ENCODE measurements at places on chromosomes 7 and 10.

DNA sequence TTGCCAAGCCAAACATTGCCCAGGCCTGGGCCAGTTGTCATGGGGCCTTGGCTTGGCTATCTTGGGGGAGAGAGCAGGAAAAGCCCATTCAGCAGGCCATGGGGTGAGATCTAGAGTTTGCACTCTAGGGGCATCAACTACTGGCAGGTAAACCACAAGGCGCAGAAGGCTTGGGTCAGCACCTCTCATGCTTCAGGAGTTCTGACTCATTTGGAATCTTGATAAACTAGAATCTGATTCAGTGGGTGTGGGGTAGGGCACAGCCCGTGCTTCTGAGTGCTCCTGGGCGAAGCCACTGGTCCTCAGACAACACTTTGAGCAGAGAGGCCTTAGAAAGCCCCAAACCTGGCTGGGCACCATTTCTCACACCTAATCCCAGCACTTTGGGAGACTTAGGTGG lies 81.1 kb downstream of the RGS10 start:
- peaks cover 3% of the 10 kb centered on the region for H3K36me3 ChIP-seq
- H3K4me3 ChIP-seq: peak overlapping the region; percentile 31
- no peaks in the 10 kb centered on the region for H3K4me1 ChIP-seq
- no peak for DNase-seq

GRCh38 chr10:78371136-78371535 lies 337.5 kb downstream of the RPS24 start:
- no peak overlapping the region for H3K4me3 ChIP-seq
- peaks cover 30% of the 10 kb centered on the region for H3K27me3 ChIP-seq
- DNase-seq: no peak
- no peaks in the 10 kb centered on the region for H3K36me3 ChIP-seq
- H3K27ac ChIP-seq: no peak overlapping the region

GRCh38 chr10:101995451-101996063 lies 60.4 kb downstream of the ARMH3 start:
- H3K4me1 ChIP-seq: peaks cover 13% of the 10 kb centered on the region
- no peaks in the 10 kb centered on the region for H3K27me3 ChIP-seq
- no peak overlapping the region for H3K4me3 ChIP-seq
- no peak for DNase-seq

GRCh38 chr7:4166340-4166739 lies 515.8 kb upstream of the FOXK1 start:
- H3K27ac ChIP-seq: no peak overlapping the region
- no peaks in the 10 kb centered on the region for H3K36me3 ChIP-seq
- H3K27me3 ChIP-seq: no peaks in the 10 kb centered on the region
- H3K4me1 ChIP-seq: peaks cover 17% of the 10 kb centered on the region
- no peak overlapping the region for H3K4me3 ChIP-seq

GRCh38 chr7:151968357-151968756 lies 12.1 kb downstream of the GALNTL5 start:
- no peak overlapping the region for H3K4me3 ChIP-seq
- no peaks in the 10 kb centered on the region for H3K36me3 ChIP-seq
- no peak overlapping the region for H3K27ac ChIP-seq
- DNase-seq: no peak

DNA sequence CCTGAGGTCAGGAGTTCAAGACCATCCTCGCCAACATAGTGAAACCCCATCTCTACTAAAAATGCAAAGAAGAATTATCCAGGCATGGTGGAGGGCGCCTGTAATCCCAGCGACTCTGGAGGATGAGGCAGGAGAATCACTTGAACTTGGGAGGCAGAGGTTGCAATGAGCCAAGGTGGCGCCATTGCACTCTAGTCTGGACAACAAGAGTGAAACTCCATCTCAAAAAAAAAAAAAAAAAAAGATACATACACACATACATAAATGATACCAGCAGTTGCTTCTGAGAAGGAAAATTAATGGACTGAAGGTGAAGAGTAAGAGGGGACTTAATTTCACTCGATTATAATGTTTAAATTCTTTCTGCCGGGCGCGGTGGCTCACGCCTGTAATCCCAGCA lies 40.2 kb upstream of the PAX2 start:
- no peaks in the 10 kb centered on the region for H3K36me3 ChIP-seq
- H3K27me3 ChIP-seq: peaks cover 59% of the 10 kb centered on the region
- no peak overlapping the region for H3K4me3 ChIP-seq
- no peak for DNase-seq
- peaks cover 5% of the 10 kb centered on the region for H3K4me1 ChIP-seq
- H3K27ac ChIP-seq: no peak overlapping the region

- no peak for DNase-seq
- no peak overlapping the region for H3K27ac ChIP-seq
- no peak overlapping the region for H3K4me3 ChIP-seq
- H3K4me1 ChIP-seq: no peaks in the 10 kb centered on the region
These were observed 21.8 kb downstream of the DPYSL4 start for GRCh38 chr10:132208462-132209050.

- H3K4me3 ChIP-seq: peak overlapping the region; percentile 68
- H3K36me3 ChIP-seq: no peaks in the 10 kb centered on the region
- no peak for DNase-seq
These were observed 1.3 kb upstream of the DGKI start for GRCh38 chr7:137848095-137848494.

GRCh38 chr7:29146888-29147609 lies 712 bp upstream of the CPVL start:
- H3K4me3 ChIP-seq: peak overlapping the region; percentile 97
- no peak for DNase-seq
- H3K27me3 ChIP-seq: peaks cover 40% of the 10 kb centered on the region
- peaks cover 14% of the 10 kb centered on the region for H3K4me1 ChIP-seq
- no peaks in the 10 kb centered on the region for H3K36me3 ChIP-seq

GRCh38 chr10:61837755-61838171 lies 63.7 kb upstream of the ARID5B start:
- no peaks in the 10 kb centered on the region for H3K36me3 ChIP-seq
- H3K27me3 ChIP-seq: no peaks in the 10 kb centered on the region
- peaks cover 40% of the 10 kb centered on the region for H3K4me1 ChIP-seq
- peak overlapping the region; percentile 91 for H3K27ac ChIP-seq
- H3K4me3 ChIP-seq: peak overlapping the region; percentile 69
- DNase-seq: no peak

GRCh38 chr7:72321081-72321480 lies 91.1 kb downstream of the CALN1 start:
- H3K36me3 ChIP-seq: no peaks in the 10 kb centered on the region
- no peaks in the 10 kb centered on the region for H3K4me1 ChIP-seq
- H3K4me3 ChIP-seq: no peak overlapping the region
- no peak for DNase-seq

- peaks cover 3% of the 10 kb centered on the region for H3K36me3 ChIP-seq
- H3K4me1 ChIP-seq: peaks cover 49% of the 10 kb centered on the region
- no peak overlapping the region for H3K27ac ChIP-seq
- H3K27me3 ChIP-seq: peaks cover 9% of the 10 kb centered on the region
- H3K4me3 ChIP-seq: no peak overlapping the region
These were observed 5.1 kb downstream of the ZCCHC24 start for GRCh38 chr10:79440281-79440680.

- no peak overlapping the region for H3K27ac ChIP-seq
- H3K4me1 ChIP-seq: no peaks in the 10 kb centered on the region
- no peak overlapping the region for H3K4me3 ChIP-seq
- H3K27me3 ChIP-seq: peaks cover 9% of the 10 kb centered on the region
- H3K36me3 ChIP-seq: no peaks in the 10 kb centered on the region
- no peak for DNase-seq
These were observed 6.6 kb upstream of the PITRM1 start for GRCh38 chr10:3179174-3179573.

GRCh38 chr7:158355456-158356065 lies 232.1 kb downstream of the PTPRN2 start:
- DNase-seq: peak; percentile 49
- no peak overlapping the region for H3K4me3 ChIP-seq
- peaks cover 45% of the 10 kb centered on the region for H3K27me3 ChIP-seq
- no peak overlapping the region for H3K27ac ChIP-seq

- DNase-seq: peak; percentile 70
- H3K27me3 ChIP-seq: peaks cover 37% of the 10 kb centered on the region
- H3K27ac ChIP-seq: peak overlapping the region; percentile 5
- H3K36me3 ChIP-seq: peaks cover 3% of the 10 kb centered on the region
- H3K4me1 ChIP-seq: peaks cover 15% of the 10 kb centered on the region
- H3K4me3 ChIP-seq: peak overlapping the region; percentile 67
These were observed 13.6 kb downstream of the GPRIN2 start for GRCh38 chr10:46542567-46543465.

DNA sequence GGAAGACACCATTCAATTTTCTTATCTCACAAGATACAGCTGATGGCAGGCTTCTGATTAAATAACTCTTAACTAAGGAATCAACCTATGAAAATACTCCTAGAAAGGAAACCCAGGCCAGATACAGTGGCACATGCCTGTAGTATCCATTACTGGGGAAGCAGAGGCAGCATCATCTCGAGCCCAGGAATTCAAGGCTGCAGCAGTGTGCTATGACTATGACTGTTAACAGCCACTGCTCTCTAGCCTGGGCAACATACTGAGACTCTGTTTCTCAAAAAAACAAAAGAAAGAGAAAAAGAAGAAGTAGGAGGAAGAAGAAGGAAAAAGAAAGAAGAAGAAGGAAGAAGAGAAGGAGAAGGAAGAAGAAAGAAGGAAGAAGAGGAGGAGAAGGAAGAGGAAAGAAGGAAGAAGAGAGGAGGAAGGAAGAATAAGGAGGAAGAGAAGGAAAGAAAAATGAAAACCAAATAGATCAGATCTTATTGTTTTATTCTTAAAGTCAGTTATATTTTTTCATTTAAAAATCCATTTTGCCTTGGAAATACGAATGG lies 18.0 kb downstream of the DPY19L1 start:
- H3K36me3 ChIP-seq: peaks cover 6% of the 10 kb centered on the region
- H3K27me3 ChIP-seq: no peaks in the 10 kb centered on the region
- H3K4me3 ChIP-seq: no peak overlapping the region
- H3K4me1 ChIP-seq: peaks cover 5% of the 10 kb centered on the region
- no peak for DNase-seq

DNA sequence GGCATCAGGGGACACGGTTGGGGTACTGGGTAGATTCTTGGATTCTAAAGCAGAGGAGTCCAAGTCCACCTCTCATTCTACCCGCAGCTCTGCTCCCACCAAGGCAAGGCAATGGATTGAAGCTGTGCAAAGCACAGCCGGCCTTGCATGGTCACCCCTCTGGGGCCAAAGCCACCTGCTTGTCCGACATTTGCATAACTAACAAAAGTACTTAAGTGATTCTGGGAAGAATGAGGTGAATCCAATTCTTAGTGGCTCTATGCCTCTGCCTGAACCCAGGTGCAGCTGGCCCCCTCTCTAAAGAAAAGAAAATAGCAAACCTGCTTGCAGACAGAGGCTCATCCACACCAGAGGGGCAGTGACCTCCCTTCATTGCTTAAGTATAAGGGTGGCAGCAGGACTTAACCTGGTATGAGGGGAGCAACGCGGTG lies 10.7 kb upstream of the COBL start:
- H3K27ac ChIP-seq: no peak overlapping the region
- no peaks in the 10 kb centered on the region for H3K27me3 ChIP-seq
- no peak overlapping the region for H3K4me3 ChIP-seq
- no peaks in the 10 kb centered on the region for H3K36me3 ChIP-seq

- H3K4me1 ChIP-seq: no peaks in the 10 kb centered on the region
- no peak overlapping the region for H3K4me3 ChIP-seq
- peak; percentile 53 for DNase-seq
- H3K36me3 ChIP-seq: peaks cover under 1% of the 10 kb centered on the region
- H3K27me3 ChIP-seq: no peaks in the 10 kb centered on the region
These were observed 121.7 kb downstream of the GLRX3 start for GRCh38 chr10:130257897-130258296.

GRCh38 chr10:18195060-18195799 lies 55.0 kb downstream of the CACNB2 start:
- peaks cover 8% of the 10 kb centered on the region for H3K4me1 ChIP-seq
- no peak for DNase-seq
- H3K36me3 ChIP-seq: no peaks in the 10 kb centered on the region
- no peak overlapping the region for H3K4me3 ChIP-seq

- no peaks in the 10 kb centered on the region for H3K36me3 ChIP-seq
- peaks cover 26% of the 10 kb centered on the region for H3K27me3 ChIP-seq
- DNase-seq: no peak
- H3K27ac ChIP-seq: no peak overlapping the region
- H3K4me3 ChIP-seq: no peak overlapping the region
These were observed 41.4 kb downstream of the MYO1G start for GRCh38 chr7:44937426-44937825.

DNA sequence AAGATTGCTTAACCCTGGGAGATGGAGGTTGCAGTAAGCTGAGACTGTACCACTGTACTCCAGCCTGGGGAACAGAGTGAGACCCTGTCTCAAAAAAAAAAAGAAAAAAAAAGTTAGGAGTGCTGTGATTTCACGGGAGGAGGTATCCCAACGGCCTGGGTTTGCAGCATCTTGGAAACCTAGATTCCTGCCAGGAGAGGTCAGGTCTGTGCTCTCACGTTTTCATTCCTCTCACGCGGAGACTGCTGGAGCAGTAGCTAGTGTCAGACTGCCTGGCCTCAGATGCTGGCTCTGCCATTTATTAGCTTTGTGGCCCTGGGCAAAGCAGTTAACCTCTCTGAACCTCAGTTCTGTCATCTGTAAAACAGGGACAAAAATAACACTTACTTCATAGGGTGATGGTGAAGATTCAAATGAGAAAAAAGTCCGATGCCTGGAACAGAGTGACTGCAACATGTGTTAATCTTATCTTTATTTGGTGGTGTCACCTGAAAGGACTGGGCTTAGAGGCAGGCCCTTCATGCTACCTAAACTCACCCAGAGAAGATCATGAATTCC lies 94.9 kb downstream of the GAD2 start:
- peaks cover 19% of the 10 kb centered on the region for H3K27me3 ChIP-seq
- no peaks in the 10 kb centered on the region for H3K36me3 ChIP-seq
- no peak overlapping the region for H3K27ac ChIP-seq
- DNase-seq: no peak

- peaks cover 12% of the 10 kb centered on the region for H3K36me3 ChIP-seq
- peak; percentile 73 for DNase-seq
- peaks cover 25% of the 10 kb centered on the region for H3K4me1 ChIP-seq
- no peaks in the 10 kb centered on the region for H3K27me3 ChIP-seq
- peak within 1 kb of the TSS; percentile 97 for H3K4me3 ChIP-seq
These were observed at the start of the genes ACTR3C and LRRC61 for GRCh38 chr7:150322833-150323681. TSS of gene ACTR3C (minus strand) at chr7:150323545. CDS start at chr7:150295296, 28,249 bp downstream. TSS of gene LRRC61 (plus strand) at chr7:150323355. CDS start at chr7:150336862, 13,507 bp downstream.

GRCh38 chr7:74514131-74514591 lies 60.5 kb downstream of the GTF2IRD1 start:
- no peaks in the 10 kb centered on the region for H3K27me3 ChIP-seq
- H3K4me1 ChIP-seq: no peaks in the 10 kb centered on the region
- no peak for DNase-seq
- peaks cover 10% of the 10 kb centered on the region for H3K36me3 ChIP-seq

- DNase-seq: no peak
- H3K27ac ChIP-seq: no peak overlapping the region
- H3K4me3 ChIP-seq: no peak overlapping the region
- H3K27me3 ChIP-seq: no peaks in the 10 kb centered on the region
- H3K4me1 ChIP-seq: peaks cover 4% of the 10 kb centered on the region
These were observed 574.3 kb upstream of the FOXK1 start for GRCh38 chr7:4107839-4108238.

All from type B pancreatic cell (in vitro differentiated cells).